ENCODE measurements at places on chromosomes 11 and 22. TPM values are rescaled to one million over a fixed set of nuclear protein-coding genes. Genes with fewer than 3 reads are reported as not detected.

NAV2 gene
- total RNA-seq: 2.1 TPM

P2RY6 gene
- total RNA-seq: not detected

PDXP gene
- total RNA-seq: 10.8 TPM

UBQLN3 gene
- total RNA-seq: 0.25 TPM

LGR4 gene
- 0.68 TPM for total RNA-seq

GRCh38 chr22:36874309-36874696, 13.5 kb downstream of the NCF4 start:
- H3K4me1 ChIP-seq: peaks cover 15% of the 10 kb centered on the region
- no peak overlapping the region for H3K4me3 ChIP-seq
- H3K27me3 ChIP-seq: no peaks in the 10 kb centered on the region
- peak overlapping the region; percentile 46 for H3K27ac ChIP-seq

DNA sequence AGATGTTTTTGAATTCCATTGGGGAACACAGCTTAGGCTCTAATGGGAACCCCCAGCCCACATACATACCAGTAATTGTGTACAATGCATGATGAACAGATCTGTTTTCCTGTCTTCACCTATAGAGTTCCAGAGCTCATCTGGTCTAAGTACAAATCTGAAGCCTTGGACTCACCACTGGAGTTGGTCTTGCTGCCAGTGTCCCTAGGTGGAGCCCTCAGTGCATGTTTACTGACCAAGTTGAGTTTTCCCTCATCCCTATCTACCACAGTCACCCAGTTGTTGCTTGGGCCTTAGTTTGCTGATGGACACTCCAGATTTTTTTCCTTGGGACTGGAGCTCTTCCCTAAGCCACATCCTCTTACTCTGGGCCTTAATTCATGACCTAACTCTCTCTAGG, 159.2 kb upstream of the DDI1 start:
- no peak overlapping the region for H3K27ac ChIP-seq
- H3K27me3 ChIP-seq: no peaks in the 10 kb centered on the region
- DNase-seq: no peak

DNA sequence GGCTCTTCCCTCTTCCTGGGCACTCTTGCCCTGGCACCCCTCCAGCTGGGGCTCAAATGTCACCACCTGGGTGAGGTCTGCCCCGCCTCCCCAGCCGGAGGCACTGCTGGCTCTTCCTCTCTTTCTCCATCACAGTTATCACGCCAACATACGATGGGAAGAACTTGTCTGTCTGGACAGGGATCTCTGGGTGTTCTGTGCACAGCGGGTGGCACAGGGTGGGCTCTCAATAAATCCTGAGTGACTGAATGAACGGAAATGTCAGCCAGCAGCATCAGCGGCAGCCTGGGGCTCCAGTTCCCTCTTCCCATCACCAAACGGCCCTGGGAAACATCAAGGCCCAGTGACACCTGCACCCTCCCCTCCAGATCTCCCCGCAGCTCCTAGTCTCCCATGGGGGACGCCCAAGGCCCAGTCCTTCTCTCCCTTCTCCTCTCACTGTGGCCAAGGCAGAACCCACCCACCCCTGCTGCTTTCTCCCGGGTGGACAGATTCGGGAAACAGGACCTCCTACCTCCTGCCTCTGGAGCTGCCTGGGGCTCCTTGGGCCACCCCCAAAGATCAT, 440 bp upstream of the SLC25A45 start:
- no peak for DNase-seq
- H3K27me3 ChIP-seq: no peaks in the 10 kb centered on the region
- peaks cover 7% of the 10 kb centered on the region for H3K36me3 ChIP-seq
- H3K27ac ChIP-seq: peak overlapping the region; percentile 95

- DNase-seq: no peak
- H3K4me1 ChIP-seq: peaks cover 2% of the 10 kb centered on the region
- no peaks in the 10 kb centered on the region for H3K36me3 ChIP-seq
- no peak overlapping the region for H3K4me3 ChIP-seq
Observed at GRCh38 chr11:67644472-67645418, 5.2 kb upstream of the TBX10 start.

GRCh38 chr11:71179877-71180605, 72.3 kb downstream of the SHANK2 start:
- no peaks in the 10 kb centered on the region for H3K36me3 ChIP-seq
- H3K27me3 ChIP-seq: no peaks in the 10 kb centered on the region
- H3K27ac ChIP-seq: no peak overlapping the region

- no peak overlapping the region for H3K4me3 ChIP-seq
- peaks cover 4% of the 10 kb centered on the region for H3K4me1 ChIP-seq
- H3K27me3 ChIP-seq: peaks cover 13% of the 10 kb centered on the region
- H3K36me3 ChIP-seq: no peaks in the 10 kb centered on the region
- H3K27ac ChIP-seq: no peak overlapping the region
Observed at GRCh38 chr11:1784761-1785650, 21.3 kb upstream of the CTSD start.

DNA sequence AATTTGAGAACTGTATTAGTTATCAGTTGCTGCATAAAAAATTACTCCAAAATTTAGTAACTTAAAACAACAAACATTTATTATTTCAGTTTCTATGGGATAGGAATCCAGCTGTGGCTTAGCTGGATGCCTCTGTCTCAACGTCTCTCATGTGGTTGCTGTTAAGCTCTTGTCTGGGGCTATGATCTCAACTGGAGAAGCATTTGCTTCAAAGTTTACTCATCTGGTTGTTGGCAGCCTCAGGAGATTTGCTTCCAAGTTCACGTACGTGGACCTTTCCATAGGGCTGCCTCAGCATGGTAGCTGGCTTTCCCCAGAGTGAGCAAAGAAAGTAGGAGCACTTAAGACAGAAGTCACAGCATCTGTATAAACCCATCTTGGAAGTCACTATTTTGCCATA, 144.9 kb upstream of the SESN3 start:
- H3K27ac ChIP-seq: no peak overlapping the region
- H3K36me3 ChIP-seq: no peaks in the 10 kb centered on the region
- no peak overlapping the region for H3K4me3 ChIP-seq
- no peaks in the 10 kb centered on the region for H3K4me1 ChIP-seq
- H3K27me3 ChIP-seq: no peaks in the 10 kb centered on the region
- no peak for DNase-seq

GRCh38 chr11:83751041-83751440, 464.9 kb upstream of the CCDC90B start:
- no peaks in the 10 kb centered on the region for H3K4me1 ChIP-seq
- no peaks in the 10 kb centered on the region for H3K27me3 ChIP-seq
- no peak for DNase-seq
- H3K4me3 ChIP-seq: no peak overlapping the region
- H3K27ac ChIP-seq: no peak overlapping the region

DNA sequence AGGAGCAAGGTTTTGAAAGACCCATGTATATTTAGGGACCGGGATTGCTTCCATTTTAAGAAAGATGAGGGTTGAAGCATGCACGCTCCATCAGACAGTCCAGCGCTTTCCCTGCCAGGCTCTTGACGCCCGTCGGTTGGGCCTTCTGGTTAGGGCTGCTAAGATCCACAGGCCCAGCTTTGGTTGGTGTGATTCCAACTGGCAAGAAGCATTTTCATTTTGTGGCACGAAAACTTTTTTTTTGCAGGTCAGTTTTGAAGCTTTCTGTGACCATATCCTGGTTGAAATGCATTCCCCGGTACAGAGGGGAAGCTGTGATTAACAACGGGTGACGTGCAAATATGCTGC, 34.3 kb upstream of the MPPED1 start:
- no peaks in the 10 kb centered on the region for H3K27me3 ChIP-seq
- no peak overlapping the region for H3K4me3 ChIP-seq
- no peak overlapping the region for H3K27ac ChIP-seq
- peaks cover 28% of the 10 kb centered on the region for H3K4me1 ChIP-seq
- DNase-seq: no peak
- H3K36me3 ChIP-seq: no peaks in the 10 kb centered on the region

DNA sequence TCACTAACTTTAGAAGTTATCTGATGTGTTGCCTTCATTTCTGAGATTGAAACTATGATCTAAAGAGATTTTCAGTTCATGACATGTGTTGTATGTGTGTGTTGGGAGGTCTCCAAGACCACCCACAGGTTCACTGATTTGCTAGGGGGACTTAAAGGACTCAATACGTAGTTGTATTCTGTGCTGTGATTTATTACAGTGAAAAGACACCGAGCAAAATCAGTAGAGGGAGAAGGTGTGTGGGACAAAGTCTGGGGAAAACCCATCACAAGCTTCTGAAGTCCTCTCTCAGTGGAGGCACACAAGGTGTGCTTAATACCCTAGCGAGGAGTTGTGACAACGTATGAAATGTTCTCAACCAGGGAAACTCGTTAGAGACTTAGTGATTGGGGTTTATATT, 35.6 kb downstream of the RNF169 start:
- H3K36me3 ChIP-seq: no peaks in the 10 kb centered on the region
- DNase-seq: no peak
- H3K4me3 ChIP-seq: no peak overlapping the region
- H3K27me3 ChIP-seq: no peaks in the 10 kb centered on the region
- peaks cover 23% of the 10 kb centered on the region for H3K4me1 ChIP-seq

DNA sequence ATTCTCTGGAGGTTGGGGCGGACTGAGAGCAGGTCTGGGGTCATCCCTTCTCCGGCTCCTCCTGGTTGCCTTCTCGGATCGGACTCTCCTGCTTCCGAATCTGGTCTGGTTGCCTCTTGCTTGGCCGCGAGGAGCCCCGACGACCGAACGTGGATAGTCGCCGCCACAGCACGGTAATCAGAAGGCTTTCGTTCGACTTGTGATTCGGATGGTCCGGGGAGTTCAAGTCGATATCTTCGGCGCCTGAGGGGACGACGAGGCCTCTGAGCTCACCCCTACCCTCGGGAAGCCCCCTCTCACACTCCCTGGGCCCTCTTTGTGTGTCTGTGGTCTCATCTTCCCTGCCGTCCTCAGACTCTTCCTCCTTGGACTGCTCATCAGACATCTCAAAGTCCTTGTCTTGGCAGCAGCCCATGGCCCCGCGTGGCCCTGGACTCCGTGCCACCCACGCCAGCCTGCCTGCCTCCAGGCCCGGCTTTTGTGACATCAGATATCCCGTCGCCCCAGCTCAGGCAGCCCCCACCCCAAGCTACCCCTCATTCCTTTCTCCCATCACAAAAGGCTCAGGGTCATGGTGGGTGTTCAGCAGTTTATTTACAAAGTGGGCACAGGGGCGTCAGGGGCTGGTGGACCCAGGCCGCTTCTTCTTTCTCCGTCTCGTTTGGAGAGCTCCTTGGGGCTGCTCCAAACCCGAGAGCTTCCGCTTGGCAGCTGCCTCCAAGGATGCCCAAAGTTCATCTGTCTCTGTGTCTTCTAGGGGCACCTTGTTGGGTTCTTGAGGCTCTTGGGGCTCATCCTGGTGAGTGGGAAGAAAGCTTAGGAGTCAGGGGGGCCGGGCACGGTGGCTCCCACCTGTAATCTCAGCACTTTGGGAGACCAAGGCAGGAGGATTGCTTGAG, at the start of gene TEX54:
TSS of gene TEX54 (minus strand) at position 506 of the 899 bp plus-strand sequence.
- H3K4me3 ChIP-seq: peak within 1 kb of the TSS; percentile 97
- H3K27ac ChIP-seq: peak within 1 kb of the TSS; percentile 95
- H3K4me1 ChIP-seq: peaks cover 44% of the 10 kb centered on the region
- H3K27me3 ChIP-seq: no peaks in the 10 kb centered on the region
- H3K36me3 ChIP-seq: peaks cover 48% of the 10 kb centered on the region
- DNase-seq: no peak

DNA sequence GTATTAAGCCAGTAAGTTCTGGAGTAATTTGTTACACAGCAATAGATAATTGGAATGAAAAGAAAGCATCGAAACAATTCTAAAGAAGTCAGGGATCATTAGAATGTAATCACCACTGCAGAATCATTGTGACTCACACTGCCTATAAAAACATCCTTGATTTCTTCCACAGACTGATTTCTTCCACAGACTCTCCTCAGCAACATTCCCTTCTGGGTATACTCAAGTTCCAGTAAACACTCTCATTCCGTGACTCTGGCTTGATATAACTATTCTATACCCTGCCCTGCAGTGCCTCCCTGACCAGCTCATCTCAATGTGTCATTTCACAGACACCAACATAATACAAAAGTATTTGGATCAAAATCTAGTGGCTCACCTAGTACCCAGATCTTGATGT, 120.5 kb downstream of the BBOX1 start:
- no peak overlapping the region for H3K4me3 ChIP-seq
- DNase-seq: no peak
- no peaks in the 10 kb centered on the region for H3K36me3 ChIP-seq
- no peaks in the 10 kb centered on the region for H3K4me1 ChIP-seq
- no peaks in the 10 kb centered on the region for H3K27me3 ChIP-seq

GRCh38 chr11:62860835-62861563, 19.7 kb upstream of the SLC3A2 start:
- DNase-seq: no peak
- no peaks in the 10 kb centered on the region for H3K36me3 ChIP-seq
- no peak overlapping the region for H3K27ac ChIP-seq
- H3K4me1 ChIP-seq: peaks cover 18% of the 10 kb centered on the region
- H3K4me3 ChIP-seq: no peak overlapping the region

- no peak overlapping the region for H3K27ac ChIP-seq
- H3K36me3 ChIP-seq: no peaks in the 10 kb centered on the region
- no peaks in the 10 kb centered on the region for H3K4me1 ChIP-seq
- no peak for DNase-seq
Observed at GRCh38 chr11:14422052-14422813, 63.2 kb upstream of the RRAS2 start.

Data from T-cell (primary cell).